ENCODE measurements at places on chromosomes 3 and 15.

DNA sequence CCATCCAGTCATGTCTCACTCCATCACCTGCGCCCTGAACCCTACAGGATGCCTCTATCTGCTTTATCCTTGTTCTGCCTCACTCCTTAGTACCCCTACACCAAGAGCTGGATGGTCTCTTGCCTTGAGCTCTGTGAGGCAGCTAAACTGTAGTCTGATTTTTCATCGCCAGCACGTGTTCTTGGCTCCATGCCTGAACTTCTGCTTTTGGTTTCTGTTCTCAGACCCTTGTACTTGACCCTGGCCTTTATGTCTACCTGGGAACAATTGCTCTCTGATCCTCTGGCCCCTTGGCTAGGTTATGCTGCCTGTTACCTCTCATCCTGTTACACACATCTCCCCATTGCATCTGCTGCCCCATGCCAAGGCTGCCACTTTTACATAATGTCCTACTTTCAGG is 318.0 kb upstream of the LMCD1 start:
- no peak for DNase-seq

GRCh38 chr3:99542767-99543518 is 95.5 kb upstream of the COL8A1 start:
- no peak for DNase-seq

- DNase-seq: no peak
These were observed 780.4 kb downstream of the MECOM start for GRCh38 chr3:168883145-168883544.

- no peak for DNase-seq
These were observed 24.9 kb downstream of the ZMAT3 start for GRCh38 chr3:179046497-179047353.

DNA sequence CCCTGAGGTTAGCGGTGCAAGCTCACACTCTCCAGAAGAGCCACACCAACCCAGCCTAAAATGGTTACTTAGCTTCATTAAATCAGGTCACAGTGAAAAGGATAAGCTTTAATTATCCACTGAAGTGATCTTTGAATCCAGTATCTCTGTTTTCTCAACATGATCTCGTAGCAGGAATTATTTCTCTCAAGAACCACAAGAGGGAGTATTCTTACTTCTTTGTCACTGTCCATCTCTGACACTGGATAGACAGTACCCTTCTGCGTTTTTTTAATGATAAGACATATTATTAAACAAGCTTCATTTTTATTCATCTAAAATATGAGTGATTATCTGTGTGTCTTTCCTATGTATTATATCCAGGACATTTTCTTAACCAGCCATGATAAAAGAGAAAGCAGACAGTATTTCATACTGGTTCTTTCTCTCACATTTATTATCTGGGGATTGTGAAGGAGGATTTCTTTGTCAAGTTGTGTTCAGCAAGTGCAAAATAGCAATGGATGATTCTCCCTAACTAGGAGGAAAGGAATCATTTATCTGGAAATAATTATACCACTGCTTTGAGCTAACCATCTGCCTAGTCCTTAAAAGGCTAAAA is 105.4 kb upstream of the CCDC54 start:
- no peak for DNase-seq

DNA sequence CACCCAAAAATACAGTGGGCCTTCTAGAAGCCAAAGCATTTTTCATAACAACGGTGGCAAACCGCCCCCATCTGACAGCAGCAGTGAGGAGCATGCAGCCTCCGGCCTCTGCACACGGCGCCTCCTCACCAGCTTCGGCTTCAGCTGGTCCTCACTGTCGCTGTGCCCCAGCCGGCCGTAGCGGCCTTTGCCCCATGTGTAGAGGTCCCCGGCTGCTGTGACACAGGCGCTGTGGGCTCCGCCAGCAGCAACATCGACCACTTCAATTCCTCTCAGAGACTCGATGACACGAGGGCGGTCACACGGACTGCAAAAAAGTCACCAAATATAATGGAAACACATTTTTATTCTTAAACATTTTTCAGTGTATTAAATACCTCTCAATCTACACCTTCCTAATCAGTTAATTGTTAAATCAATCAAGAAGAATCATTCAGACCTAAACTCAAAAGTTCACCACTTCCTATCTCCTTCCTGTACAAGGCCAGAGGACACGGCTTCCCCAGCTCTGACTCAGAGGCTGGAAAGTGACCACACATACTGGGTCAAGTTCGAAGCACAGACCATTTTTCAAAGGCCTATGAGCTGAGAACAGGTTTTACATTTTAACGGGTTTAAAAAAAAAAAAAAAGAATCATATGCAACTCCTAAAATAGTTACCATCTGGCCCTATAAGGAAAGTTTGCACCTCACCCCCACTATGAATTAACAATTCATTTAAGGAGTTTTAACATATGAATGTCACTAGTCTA is 33.6 kb upstream of the OCA2 start:
- DNase-seq: no peak

- no peak for DNase-seq
These were observed 2.2 kb upstream of the FBXW12 start for GRCh38 chr3:48369693-48370332.

GRCh38 chr3:152073267-152073666 is 195.5 kb upstream of the MBNL1 start:
- no peak for DNase-seq

DNA sequence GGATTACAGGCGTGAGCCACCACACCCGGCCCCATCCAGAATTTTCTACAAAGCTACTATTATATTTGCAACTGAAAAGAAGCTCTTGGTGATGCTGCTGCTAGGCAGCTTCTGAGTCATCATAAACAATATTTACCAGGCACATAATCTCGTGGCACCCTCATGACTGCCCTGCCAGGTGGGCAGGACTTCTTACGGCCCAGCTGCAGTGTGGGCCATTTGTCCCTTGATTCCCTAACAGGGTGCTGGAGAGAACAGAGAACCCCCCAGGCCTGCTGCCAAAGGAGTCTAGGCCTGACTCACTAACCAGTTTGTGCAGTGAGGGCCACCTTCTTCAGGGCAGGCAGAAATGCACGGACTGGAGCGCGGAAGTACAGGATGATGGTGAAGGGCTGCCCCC is 4.9 kb downstream of the EPB42 start:
- DNase-seq: no peak

DNA sequence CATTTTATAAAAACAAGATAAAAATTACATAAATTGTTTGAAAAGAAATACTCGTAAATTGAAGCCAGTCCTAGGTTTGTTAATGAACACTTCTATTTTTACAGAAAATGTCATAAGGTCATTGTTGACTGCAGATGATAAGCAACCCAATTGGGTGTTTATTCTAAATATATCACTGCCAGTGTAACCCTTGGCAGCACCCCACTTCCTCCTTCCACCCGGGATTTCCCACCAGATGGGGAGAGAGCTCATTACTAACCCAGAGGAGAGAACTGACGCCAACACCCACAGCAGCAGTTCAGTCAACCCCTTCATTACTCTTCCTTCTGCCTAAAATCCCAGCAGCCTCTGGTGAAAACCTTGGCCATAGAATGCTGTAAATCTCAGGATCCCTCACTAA is 307.6 kb downstream of the GAP43 start:
- no peak for DNase-seq

DNA sequence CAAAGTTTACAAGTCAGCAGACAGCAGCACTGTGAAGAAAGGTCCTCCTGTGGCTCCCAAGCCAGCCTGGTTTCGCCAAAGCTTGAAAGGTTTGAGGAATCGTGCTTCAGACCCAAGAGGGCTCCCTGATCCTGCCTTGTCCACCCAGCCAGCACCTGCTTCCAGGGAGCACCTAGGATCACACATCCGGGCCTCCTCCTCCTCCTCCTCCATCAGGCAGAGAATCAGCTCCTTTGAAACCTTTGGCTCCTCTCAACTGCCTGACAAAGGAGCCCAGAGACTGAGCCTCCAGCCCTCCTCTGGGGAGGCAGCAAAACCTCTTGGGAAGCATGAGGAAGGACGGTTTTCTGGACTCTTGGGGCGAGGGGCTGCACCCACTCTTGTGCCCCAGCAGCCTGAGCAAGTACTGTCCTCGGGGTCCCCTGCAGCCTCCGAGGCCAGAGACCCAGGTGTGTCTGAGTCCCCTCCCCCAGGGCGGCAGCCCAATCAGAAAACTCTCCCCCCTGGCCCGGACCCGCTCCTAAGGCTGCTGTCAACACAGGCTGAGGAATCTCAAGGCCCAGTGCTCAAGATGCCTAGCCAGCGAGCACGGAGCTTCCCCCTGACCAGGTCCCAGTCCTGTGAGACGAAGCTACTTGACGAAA is 24.2 kb downstream of the STARD5 start:
- no peak for DNase-seq

GRCh38 chr15:58520464-58520863 is 88.7 kb downstream of the LIPC start:
- DNase-seq: no peak

- DNase-seq: no peak
These were observed 78.5 kb upstream of the ROBO1 start for GRCh38 chr3:79846148-79846933.

GRCh38 chr15:73244333-73244732 is 124.4 kb downstream of the HCN4 start:
- DNase-seq: peak; percentile 17

- peak; percentile 50 for DNase-seq
These were observed 731 bp downstream of the ZNF710 start for GRCh38 chr15:90001683-90002427.

- no peak for DNase-seq
These were observed 41.9 kb upstream of the SEMA4B start for GRCh38 chr15:90159213-90159612.

DNA sequence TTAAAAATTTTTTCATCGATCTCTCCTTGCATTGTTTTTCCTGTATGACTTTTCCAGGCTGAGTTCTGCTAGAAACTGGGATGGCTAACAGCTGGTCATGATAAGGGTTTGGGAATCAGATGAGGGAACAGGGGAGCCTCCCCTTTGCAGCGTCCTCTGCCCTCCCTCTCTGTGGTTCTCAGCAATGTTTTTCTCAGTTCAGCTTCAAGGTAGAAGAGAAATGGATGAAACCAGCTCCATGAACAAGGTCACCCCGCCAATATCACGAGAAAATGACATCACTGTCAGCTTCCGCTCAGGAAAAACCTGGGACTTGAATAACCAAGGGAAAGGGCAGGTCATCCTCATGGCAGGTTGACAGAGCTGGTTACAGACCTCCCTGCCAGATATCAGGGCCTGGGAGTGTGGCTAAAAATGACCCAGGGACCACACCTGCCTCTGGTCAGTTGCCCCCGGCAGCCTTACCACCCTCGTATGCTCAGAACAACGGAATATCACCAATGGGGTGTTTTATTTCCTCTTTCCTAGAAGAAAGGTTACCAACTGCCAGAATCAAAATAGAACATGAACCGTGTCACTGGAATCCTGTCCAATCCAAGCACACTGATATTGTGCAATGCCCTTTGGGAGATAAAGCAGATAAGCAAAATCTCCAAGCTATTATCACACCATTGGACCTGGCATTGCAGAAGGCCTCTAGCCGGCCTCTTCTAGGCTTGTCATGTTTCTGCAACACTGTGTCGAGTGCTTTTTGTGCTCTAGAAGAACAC is 26.1 kb downstream of the LSM3 start:
- DNase-seq: no peak

DNA sequence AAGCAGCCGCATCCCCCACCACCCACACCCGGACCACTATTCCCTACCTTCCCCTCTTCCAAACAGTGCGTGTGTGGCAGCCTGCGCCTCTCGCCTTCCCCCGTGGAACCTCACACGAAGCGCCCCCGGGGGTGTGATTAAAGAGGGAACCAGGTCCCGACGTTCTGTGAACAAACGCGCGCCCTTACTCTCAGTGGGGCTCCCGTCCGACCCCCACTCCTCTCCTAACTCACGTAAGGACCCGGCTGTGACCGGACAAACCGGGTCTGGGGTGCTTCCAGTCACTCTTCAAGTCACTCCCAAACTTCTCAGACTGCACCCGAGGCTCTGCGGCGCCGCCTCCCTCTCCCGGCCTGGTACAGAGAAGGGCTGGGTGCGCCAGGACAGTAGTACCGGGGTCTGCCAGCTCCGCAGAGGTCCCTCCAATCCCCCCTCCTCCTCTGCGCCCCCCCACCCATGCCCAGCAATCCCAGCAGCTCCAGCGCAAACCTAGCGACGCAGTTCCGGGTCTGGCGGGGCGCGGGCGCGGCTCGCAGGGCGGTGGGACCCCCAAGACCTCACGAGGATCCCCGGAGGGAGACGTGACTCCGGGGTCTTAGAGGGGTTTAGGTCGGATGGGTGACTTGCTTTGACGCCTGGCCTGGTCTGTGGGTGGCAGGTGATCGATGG is 574 bp downstream of the DUOXA1 start:
- no peak for DNase-seq

- DNase-seq: no peak
These were observed 37.4 kb downstream of the RBMS3 start for GRCh38 chr3:29318251-29318650.

GRCh38 chr3:82100378-82100777 is 338.9 kb upstream of the GBE1 start:
- no peak for DNase-seq

DNA sequence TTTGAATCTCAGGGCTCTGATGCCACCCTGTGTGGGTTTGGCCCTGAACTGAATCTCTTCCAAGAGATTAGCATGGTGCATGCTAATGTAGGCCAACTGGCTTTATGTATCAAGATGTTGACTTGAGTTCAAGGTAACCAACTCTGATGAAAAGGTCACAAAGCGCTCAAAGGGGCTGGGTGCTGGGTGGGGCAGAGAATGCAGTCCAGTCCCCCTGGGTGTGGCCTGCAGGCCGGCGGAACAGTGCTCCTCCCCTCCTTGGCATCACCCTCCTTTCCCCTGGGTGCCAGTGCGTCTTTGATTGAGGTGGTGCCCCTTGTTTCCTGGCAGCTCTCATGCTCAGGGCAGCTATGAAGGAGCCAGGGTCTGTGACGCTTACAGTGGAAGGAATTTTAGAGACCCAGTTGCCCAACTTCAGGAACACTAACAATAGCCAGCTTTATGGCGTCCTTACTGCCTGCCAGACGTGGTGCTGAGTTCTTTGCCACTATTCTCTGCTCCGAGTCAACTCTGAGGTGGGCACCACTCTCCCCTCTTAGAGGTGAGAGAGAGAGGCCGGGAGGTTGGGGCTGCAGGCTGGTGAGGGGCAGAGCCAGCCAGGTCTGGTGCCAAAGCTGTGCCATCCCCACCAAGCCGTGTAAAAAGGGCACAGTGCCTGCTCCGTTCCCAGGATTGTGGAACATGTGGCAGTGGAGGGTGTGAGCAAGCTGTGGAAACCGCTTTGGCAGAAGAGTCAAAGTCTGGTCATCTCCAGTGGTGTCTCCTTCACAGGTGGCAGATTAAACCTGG is 9.8 kb downstream of the SYNM start:
- no peak for DNase-seq

GRCh38 chr3:100899440-100900091 is 93.7 kb downstream of the ABI3BP start:
- DNase-seq: no peak
